ENCODE measurements at places on chromosomes 16 and 17. TPM values are rescaled to one million over a fixed set of nuclear protein-coding genes. Genes with fewer than 3 reads are reported as not detected.

Gene SOCS3
- polyA plus RNA-seq, result 12.1 TPM

Gene RPRML
- polyA plus RNA-seq, result not detected

Gene KRTAP17-1
- not detected for polyA plus RNA-seq

Gene TP53TG3C
- polyA plus RNA-seq, result not detected

Gene PIRT
- 0.07 TPM for polyA plus RNA-seq

Gene HS3ST4
- 0.88 TPM for polyA plus RNA-seq

Gene MT1A
- polyA plus RNA-seq, result not detected

Gene FOXN1
- polyA plus RNA-seq, result 0.55 TPM

Gene MMP28
- 1.2 TPM for polyA plus RNA-seq

Gene NTN1
- polyA plus RNA-seq, result 3.3 TPM

- DNase-seq, result peak; percentile 73
Observed at GRCh38 chr16:54936979-54937670, 6.5 kb downstream of the IRX5 start.

- DNase-seq, result no peak
Observed at GRCh38 chr16:1072526-1073261, at the start of gene SSTR5. Gene SSTR5, plus strand, starts transcription at chr16:1072747. Its CDS starts 6,122 bp downstream, at chr16:1078869.

DNA sequence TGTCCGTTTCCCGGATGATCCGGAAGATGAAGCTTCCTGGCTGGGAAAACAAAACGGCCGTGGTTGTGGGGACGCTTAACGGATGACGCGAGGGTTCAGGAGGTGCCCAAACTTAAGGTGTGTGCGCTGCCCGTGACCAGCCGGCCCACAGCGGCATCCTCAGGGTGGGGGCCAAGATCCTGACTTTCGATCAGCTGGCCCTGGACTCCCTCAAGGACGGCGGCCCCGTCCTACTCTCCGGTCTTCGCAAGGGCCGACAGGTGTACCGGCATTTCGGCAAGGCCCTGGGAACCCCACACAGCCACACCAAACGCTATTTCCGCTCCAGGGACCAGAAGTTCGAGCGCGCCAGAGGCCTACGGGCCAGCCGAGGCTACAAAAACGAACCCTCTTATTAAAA, 1.1 kb upstream of the C16orf90 start:
- no peak for DNase-seq

DNA sequence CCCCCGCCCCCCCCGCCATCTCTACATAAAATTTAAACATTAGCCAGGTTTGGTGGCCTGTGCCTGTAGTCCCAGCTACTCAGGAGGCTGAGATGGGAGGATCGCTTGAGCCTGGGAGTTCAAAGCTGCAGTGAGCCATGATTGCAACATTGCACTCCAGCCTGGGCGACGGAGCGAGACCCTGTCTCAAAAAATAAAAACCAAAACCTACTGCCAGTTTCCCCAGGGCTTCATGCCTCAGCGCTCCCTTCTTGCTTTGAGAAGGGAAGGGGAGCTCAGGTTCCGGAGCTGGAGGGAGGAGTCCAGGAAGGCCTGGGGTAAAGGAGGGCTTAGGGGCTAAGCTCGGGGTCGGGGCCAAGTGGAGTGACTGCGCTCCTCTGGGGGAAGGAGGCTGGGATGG, 20.5 kb downstream of the PLCD3 start:
- no peak for DNase-seq

- DNase-seq, result no peak
Observed at GRCh38 chr17:70447588-70447987, 278.3 kb downstream of the KCNJ2 start.

GRCh38 chr17:16887523-16888095, 84.3 kb downstream of the TNFRSF13B start:
- no peak for DNase-seq

DNA sequence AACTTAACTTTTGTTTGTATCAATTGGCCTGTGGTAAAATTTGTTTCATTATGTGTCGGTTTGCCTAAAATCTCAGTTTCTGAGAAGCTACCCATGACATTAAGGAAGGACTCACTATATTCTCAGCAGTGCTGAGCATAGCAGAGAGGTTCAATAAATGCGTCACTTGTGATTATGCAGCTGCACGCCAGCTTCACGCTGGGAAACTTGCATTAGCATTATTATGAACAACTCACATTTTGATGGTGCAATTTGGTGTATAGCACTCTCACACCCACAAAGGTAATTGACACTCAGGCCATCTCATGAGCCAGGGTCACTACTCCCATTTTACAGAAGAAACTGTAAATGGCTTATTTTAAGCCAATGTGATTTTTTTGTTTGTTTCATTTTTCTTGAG, 80.6 kb upstream of the SALL1 start:
- no peak for DNase-seq

GRCh38 chr17:31452101-31452500, 60.6 kb downstream of the RAB11FIP4 start:
- no peak for DNase-seq

DNA sequence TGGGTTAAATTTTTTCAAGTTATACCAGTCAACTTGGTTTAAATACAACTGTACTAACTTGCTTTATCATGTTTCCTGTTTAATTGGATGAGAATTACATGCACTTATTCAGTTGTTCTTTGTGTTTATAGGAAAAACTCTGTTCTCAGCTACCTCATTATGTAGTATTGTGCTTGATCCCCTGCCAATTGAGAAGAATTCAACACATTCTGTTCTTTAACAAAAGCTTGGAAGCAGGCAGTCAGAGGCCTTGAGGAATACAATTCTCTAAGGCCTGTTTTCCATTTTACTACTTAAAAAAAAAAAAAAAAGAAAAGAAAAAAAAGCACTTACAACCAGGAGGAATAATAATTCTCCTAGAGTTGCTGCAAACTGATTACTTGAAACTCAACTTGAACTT, 60.6 kb upstream of the CMIP start:
- peak; percentile 20 for DNase-seq

DNA sequence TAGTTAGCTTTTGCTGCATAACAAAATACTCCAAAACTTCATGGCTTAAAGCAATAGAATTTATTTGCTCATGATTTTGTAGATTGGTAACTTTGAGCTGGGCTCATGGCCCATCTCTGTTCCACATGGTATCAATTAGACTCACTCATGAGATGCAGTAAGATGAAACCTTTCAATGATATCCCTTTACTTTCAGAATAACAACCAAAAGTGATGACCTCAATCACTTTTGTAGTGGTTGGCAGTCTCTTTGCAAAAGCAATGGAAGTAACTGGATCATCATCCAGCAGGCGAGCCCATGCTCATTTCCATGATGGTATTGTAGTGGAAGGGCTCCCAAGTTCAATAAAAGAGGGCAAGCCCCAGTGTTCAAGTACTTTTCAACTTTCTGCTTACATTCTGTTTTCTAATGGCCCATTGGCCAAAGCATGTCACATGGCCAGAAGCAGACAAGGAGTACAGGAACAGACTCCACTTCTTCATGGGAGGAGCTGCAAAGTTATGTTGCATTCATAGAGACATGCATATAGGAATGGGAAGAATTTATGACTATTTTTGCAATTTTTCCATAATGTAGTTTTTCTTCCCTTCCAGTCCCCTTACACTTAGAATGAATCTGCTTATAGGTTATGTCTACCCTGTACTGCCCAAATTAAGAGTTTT, 41.7 kb downstream of the EFCAB5 start:
- DNase-seq, result no peak

- DNase-seq, result no peak
Observed at GRCh38 chr16:80055831-80056230, 455.3 kb upstream of the MAF start.

DNA sequence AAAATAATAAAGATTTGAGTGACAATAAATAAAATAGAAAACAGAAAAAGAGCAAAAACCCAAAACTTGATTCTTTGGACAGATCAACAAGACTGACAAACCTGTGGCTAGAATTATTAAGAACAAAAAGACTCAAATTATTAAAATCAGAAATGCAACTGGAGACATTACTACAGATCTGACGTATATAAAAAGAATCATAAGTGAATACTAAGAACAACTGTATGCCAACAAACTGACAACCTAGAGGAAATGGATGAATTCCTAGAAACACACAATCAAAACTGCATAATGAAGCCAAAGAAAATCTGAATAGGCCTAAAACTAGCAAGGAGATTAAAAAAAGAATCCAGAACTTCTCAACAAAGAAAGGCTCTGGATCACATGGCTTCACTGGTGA, 47.4 kb downstream of the NETO2 start:
- no peak for DNase-seq

DNA sequence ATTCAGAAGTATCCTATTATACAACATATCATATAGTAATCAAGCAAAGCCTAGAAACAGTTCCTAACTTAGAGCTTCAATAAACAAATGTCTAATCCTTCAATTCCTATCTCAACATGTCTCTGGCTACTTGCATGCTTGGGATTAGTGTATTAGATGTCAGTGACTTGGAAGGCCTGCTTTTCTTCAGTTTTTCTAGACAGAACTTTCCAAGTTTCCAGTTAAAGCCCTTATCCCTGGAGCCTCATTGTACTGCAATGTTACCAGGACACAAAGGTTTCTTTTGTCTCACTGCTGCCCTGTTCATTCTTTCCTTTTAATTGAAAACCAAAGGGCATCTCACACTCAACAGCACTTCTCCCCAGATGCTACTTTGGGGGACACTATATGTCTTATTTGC, 16.5 kb downstream of the PSME3IP1 start:
- DNase-seq, result no peak

DNA sequence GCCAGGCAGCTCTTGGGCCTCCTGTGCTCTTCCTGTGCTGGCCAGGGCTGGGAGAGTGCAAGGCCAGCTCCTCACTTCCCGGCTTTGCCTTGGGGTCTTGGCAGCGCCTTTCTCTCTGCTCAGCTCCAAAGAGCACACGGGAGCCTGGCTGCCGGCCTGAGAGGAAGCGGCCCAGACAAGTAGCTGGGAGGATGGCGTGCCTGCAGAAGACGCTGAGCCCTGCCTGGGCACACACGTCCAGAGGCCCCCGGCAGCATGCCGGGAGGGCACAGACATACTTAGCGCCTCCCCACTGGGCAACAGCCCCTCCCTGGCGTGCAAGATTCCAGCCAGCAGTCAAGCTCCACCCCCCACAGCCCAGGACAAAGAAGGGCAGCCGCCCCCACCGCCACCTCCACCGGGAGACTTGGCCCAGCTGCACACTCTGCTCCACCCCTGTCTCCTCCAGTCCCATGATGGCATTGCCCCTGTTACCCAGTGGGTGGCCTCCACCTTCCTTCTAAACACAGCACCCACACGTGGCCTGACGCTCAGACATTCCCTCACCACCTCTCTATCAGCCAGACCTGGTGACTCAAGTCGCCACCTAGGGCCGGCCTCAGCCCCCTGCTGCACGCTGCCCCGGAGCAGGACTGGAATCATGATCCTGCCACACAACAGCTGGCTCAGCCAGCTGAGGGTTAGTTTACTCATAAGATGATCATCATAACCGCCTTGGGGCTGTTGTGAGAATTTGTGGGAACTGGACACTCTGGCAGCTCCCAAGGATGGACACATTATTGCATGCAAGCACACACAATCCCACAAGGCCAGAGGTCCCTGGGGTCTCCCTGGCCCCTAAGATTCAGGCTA, 12.4 kb downstream of the SGCA start:
- peak; percentile 38 for DNase-seq

- DNase-seq, result peak; percentile 73
Observed at GRCh38 chr16:14097182-14097959, 26.3 kb downstream of the MRTFB start.

- DNase-seq, result no peak
Observed at GRCh38 chr16:51024703-51025102, 126.4 kb downstream of the SALL1 start.

- DNase-seq, result no peak
Observed at GRCh38 chr16:88763502-88764053, 21.4 kb downstream of the PIEZO1 start.

DNA sequence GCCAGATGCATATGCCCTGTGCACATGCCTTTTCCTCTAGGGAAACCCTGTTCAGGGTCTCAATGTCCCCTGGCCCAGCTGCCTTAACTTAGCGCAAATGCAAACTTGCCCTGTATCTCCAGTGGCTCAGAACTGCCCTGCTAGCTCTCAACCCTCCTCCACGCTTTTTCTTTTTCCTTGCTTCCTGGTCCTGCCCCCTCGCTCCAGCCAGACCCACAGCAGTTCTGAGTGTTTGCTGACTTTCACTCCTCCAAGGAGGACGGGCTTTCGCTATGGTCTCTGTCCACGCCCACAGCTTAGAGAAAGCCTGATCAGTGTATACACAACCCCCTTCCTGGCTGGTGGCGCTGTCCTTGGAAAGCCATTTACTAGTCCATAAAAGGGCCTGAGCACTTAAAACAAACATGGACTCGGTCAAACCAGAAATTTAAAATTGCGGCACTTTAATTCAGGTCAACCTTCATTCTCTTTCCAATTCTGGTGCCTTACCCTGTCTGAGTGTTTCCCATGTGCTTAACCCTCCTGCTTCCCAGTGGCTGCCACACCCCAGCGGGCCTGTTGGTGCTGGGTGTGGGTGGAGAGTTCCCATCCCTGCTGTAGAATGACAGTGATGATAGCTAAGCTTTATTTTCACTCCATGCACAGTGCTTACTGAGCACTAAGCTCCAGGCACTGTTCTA, 15.6 kb upstream of the TMEM98 start:
- DNase-seq, result peak; percentile 62

- no peak for DNase-seq
Observed at GRCh38 chr17:68297195-68297594, 5.9 kb downstream of the ARSG start.

DNA sequence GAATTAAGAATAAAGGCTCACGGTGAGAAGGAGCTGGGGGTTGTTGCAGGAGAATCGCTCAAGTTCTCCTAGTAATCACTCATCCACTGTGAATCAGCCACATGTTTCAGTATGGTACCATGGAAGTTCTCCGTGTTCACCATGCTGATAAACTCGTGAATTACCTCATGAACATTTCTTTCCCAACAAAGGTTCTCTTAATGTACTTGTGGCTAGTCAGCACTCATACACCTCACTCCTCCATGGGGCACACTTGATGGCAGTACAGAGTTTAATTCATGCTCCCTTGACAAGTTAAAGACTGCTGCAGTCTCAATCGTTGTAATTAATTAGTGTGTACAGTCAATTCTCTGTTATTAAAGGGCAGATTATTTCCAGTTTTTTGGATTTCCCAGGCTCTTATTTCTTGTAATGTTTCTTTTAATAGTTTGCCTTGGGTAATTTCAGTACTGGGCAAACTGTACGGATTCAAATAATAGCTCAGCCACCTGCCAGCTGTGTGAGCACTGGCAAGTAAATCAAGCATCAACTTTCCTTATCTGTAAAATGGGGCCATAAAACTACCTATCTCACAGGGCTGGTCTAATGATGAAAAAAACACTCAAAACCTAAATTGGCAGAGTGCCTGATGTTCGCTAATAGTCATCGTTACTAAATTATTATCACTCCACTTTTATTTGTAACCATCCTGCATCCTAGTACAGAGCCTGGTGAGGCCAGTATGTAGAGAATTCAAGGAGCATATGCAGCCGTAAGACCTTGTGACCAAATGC, 6.1 kb downstream of the GOT2 start:
- DNase-seq, result no peak

DNA sequence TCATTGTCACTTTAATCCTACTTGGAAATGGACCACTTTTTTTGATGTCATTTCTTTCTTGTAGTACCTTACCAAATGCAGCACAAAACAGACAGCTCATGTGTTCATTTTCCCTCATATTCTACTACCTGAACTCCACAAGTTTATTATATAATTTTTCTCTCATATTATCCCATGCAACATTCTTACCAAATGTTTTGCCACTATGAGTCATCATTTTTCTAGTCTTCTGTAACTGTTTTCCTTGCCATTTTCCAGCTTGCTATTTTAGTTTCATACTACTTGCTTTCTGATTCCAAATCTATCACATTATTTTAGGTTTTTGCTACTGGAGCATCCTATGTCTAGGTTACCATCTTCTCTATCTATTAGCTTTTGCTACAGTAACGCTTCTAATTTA, 332.7 kb downstream of the ZFHX3 start:
- no peak for DNase-seq

- no peak for DNase-seq
Observed at GRCh38 chr17:36088670-36089338, 1.1 kb downstream of the CCL3 start.

Data from left kidney (tissue), 8 donors.